ENCODE measurements at places on chromosomes 6 and 20.
A peak's percentile ranks its signal among the peaks of the same experiment; 100 is the strongest.

GRCh38 chr6:130847001-130847910, 20.1 kb downstream of the SMLR1 start:
- no peak for DNase-seq

DNA sequence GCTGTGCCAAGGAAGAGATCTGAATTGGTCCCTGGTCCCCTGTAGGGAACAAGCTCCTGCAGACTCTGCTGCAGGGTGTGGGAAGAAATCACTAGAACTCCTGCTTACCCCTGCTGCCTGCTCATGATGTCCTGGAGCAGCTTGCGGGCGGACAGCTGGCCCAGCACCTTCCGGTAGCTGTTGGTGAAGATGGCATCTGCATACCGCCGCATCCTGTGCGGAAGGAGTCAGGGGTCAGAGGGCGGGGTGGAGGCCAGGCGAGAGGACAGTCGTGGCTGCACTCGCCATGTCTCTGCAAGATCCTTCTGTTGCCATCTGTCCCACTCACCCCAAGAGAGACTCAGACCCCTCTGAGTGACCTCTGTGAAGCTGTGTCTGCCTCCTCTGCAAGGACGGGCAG, 5.3 kb downstream of the GHRH start:
- DNase-seq = no peak

- DNase-seq = no peak
These were observed 99.7 kb downstream of the PDE7B start for GRCh38 chr6:135951169-135951568.

- no peak for DNase-seq
These were observed 17.6 kb upstream of the ZFP64 start for GRCh38 chr20:52209154-52209571.

DNA sequence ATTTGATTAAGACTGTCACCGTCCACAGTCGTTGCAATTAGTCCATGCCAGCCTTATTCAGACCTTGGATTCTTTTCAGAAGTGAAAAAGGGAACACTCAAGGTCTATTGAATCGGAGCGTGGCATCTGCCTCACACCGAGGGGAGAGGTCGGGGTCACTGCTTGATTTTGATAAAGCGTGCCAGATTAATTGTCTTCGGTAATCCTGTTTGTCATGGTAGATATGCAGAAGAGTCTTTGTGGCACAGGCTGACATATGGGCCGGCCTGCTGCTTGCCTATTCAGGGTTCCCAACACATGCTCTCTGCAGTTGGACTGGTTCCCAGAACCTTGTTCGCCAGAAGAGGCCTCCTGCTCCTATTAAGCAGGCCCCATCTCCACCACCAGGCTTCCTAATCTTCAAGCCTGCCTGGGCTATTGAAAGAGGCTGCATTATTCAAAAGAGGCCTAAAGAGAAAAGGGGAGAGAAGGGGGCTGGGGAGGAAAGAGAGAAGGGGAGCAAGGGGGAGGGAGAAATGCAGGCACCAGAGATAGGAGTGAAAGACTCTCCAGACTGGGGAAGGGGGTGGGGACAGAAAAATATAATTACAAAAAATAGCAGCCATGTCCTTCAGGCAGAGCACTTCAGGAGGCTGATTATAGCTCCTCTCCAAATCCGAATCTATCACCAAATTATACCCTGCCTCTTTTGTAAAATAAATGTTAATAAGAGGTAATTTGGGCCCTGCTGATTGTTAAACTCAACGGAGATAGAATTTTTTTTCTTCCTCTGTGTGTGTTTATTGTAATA, 611.3 kb downstream of the HDGFL1 start:
- peak; percentile 99 for DNase-seq

DNA sequence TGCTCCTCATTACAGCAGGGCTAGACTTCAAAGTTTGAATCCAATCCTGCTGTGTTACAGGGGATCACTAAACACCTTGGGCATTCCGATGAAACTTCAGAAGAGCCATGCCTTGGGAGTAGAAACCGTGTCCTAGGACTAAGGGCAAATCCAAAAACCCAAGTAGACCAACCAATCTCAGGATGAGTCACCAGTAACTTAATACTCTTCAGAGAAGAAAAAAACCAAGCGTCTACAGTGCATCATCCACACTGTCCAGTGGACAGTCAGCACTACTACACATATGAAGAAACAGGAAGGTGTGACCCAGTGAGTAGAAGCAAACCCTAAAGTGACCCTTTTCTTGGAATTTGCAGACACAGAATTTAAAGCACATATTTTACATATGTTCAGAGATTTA, 39.5 kb upstream of the VAPB start:
- DNase-seq = no peak

DNA sequence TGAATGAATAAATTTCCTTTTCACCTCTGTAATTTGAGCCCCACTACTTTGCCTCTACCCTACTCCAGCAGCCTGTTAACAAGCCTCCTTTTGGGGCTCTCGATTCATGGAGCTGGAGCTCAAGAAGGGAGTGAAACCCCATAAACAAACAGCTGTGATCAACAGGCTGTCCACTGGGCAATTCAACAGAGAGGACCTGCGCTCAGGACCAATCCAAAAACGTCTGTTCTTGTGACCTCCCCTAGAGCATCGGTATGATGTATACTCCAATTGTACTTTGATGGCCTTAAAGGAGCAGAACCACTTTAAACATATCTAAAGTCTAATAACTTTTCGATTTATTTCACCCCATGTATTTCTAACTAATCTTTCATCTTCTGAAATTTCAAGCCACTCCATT, 37.4 kb downstream of the HIVEP2 start:
- DNase-seq = no peak

GRCh38 chr6:143536866-143537691, 25.6 kb upstream of the FUCA2 start:
- DNase-seq = peak; percentile 43

- DNase-seq = no peak
These were observed 85.8 kb downstream of the LYRM4 start for GRCh38 chr6:5174756-5175549.

- DNase-seq = no peak
These were observed 3.9 kb upstream of the CST9 start for GRCh38 chr20:23609486-23610109.

DNA sequence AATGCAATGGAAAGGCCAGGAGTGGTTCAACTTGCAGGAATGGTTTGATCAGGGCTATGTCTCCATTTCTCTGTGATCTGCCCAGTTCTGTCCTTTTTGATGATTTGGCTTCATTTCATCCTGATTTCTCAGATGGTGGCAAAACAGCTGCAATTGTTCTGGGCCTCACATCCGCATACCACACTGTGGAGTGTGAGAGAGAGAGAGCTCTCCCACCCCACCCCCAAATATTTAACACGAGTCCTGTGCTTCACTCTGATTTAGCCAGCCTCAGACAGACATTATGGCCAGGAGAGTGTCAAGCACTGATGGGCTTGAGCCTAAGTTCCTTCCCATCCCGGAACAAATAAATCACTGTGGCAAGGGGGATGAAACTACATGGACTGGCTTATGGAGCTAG, 284.6 kb downstream of the CDC5L start:
- no peak for DNase-seq

DNA sequence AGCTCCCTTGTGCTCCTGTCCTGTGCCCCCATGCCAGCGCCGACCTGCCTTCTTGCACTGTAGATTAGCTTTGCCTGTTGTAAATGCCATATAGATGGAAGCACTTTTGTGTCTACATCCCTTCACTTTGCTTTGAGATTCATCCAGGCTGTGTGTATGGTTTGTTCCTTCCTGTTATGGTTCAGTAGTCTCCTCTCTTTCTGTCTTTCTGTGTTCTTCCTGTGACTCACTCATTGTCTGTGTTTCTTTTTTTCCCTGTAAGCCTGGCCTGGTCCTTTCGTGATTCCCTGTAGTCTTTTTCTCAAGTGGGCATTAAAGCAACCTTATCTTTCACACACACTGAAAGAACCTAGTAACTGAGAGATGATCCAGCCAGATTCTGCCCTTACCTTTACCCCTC, 66.6 kb downstream of the JARID2 start:
- no peak for DNase-seq

GRCh38 chr6:112482373-112482772, 135.2 kb downstream of the RFPL4B start:
- no peak for DNase-seq

DNA sequence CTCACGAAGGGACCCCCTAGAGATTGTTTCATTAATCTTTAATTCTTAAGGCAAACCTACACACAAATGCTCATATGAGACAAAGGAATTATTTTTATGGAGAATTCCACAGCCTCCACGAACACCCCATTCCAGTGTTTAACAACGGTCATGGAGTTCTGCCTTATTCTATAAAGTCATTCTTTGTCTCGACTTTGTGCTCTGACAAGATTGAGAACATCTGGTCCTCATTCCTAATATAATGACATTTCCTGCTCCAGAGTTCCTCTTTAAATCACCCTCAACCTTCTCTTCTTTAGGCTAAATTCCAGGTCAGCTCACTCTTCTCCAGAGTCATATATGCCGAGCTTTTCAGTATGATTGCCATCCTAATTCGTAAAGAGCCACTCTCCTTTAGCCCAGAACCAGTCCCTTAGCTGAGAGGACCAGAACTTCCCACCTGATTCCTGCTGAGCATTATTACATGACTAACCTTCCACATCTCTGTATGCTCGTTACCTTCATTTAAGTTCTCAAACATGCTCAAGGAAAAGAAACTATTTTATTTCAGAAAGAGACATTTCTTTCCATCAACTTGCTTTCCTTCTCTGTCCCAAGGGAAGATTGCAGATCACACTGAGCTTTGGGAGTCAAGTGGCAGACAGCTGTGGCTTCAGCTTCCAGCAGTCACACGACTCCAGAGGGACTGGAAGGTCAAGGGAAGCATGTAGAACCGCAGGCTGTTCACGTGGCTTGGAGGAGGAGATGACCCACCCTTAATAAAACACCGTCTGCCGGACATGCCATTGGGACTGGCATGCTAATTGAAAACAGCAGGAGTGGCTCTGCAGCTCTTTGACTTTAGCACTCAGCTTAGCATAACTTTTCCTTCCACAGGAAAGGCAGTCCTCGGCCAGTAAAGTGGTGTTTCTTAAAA, 467.1 kb upstream of the HSF2 start:
- DNase-seq = no peak

- DNase-seq = no peak
These were observed 63.0 kb downstream of the OPN5 start for GRCh38 chr6:47844881-47845280.

DNA sequence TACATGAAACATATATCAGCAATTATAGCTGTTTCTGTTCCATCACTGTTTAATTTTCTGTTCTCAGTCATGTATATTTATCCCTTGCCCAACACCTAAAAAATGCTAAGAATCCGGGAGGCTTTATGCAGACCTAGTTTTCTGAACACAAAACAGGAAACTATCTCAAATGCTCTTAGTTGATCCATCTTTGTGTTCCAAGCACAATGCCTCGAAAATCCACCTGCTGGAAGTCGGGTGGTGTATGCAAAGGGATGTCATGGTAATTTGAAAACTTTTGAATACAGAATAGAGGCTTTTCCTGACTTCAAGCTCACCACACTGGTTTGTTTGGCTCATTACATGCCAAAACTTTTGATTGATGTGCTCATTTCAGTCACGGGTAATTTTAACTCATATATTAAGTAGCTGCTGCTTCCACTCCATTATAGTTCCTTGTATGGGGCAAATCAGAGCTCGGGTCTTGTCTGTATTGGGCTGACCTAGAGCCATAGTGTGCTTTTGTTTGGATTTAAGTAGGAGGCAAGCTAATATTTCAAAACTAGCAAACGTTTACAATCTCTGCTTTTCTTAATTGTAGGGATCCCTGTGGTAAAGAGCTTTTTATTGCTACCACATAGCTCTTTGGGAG, 646.5 kb upstream of the EPHA7 start:
- DNase-seq = no peak

- no peak for DNase-seq
These were observed 68.1 kb upstream of the SLC4A11 start for GRCh38 chr20:3307078-3307477.

- DNase-seq = no peak
These were observed 92.1 kb downstream of the CRYBG1 start for GRCh38 chr6:106452628-106453027.

GRCh38 chr6:101011186-101011585, 130.1 kb upstream of the ASCC3 start:
- no peak for DNase-seq

DNA sequence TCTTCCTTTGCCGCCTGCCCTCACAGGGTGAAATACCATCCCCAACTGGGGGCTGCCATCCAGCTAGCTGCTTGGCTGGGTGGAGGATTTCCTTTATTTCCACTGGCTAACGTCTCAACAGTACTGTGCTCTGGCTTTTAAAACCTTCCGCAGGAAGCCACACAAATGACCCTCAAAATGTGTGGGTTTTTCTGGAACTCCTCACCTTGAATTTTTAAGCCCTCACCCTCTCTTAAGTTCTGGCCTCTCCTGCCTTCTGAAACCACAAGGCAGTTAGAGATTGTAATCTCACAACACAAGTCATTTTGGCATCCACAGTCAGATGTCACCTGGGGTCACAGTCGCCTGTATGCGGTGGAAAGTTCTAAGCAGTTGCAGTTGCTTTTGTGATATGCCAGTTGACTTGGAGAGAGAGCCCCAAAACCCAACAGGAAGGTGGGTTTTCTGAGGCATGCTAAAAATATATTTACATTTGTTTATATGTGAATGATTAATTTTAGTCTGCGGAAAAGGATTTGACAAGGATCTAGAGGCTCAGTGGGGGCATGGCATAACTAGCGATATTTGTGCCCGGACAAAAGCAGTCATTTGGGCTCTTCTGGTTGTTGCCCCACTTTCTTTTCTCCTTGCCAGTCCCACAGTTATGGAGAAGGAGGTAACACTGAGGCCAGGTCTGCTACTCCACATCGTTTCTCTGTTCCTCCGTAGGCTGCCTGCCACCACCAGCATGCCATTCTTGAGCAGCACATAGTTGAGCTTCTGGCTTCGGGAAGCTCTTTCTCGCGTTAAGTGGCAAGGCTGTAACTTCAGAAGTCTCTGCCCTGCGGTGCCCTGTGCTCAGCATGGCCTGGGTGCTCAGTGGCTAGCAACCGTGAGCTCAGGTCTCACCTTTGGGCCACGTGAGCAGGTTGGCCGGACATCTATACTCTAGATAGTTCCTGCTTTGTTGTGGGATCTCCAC, 335.3 kb downstream of the CD83 start:
- DNase-seq = no peak

DNA sequence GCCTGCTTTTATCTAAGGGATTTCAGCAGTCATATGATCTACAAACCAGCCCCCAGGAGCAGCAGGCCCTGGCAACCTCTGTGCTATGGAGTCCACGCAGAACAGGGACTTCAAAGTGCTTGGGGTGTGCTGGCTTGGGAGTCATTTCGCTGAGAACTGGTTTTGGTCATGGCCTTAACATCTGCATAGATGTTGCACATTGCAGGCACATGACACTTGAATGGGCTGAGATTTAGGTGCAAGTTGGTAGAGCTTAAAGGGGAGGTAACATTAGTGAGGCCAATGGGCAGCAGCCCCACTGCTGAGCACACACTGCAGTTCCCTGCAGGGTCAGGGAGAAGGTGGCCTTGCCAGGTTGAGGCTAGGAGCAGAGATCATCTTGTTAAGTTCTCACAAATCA, 43.6 kb downstream of the RREB1 start:
- no peak for DNase-seq

DNA sequence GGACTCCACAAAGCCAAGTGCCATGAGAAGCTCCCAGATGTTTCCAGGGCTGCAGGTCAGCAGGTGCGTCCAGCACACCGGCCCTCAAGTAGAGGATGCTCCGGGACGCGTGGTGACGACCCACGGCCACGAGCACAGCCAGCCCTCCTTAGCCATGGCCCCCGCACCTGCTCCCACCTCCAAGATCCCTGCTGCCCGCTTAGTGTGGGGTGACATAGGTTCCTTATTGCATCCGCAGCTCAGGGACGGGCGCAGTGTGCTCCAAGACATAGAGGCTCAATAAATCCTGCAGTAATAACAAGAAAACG, 138.1 kb upstream of the RPS6KA2 start:
- no peak for DNase-seq

- DNase-seq = no peak
These were observed 250.9 kb upstream of the SULF2 start for GRCh38 chr20:48035961-48036731.

GRCh38 chr20:49526568-49526967, 41.4 kb downstream of the PTGIS start:
- DNase-seq = no peak

All from NCI-H1105 treated with DMSO at 0.1 percent for 48 hours (cell line).